ENCODE measurements at places on chromosomes 2 and 18.
A peak's percentile ranks its signal among the peaks of the same experiment; 100 is the strongest.

- DNase-seq: no peak
These were observed 619 bp upstream of the FAM168B start for GRCh38 chr2:131093696-131094462.

DNA sequence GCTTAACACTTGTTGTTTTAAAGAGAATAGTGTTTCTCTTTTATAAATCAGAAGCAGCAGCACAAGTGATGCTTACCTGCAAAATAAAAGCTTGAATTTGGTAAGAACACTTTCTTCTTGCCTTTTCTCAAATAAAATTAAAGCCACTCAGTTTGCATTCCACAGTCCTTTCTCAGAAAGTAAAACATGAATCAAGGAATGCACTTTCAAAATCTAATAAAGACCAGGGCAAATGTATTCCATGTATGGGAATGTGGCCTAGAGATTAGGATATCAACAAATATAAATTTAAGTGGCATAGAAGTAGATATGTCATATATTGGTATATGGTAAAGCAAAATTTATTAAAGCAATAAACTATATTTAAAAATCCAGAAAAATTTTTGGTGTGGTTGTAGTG is 352.8 kb downstream of the THSD7B start:
- no peak for DNase-seq

DNA sequence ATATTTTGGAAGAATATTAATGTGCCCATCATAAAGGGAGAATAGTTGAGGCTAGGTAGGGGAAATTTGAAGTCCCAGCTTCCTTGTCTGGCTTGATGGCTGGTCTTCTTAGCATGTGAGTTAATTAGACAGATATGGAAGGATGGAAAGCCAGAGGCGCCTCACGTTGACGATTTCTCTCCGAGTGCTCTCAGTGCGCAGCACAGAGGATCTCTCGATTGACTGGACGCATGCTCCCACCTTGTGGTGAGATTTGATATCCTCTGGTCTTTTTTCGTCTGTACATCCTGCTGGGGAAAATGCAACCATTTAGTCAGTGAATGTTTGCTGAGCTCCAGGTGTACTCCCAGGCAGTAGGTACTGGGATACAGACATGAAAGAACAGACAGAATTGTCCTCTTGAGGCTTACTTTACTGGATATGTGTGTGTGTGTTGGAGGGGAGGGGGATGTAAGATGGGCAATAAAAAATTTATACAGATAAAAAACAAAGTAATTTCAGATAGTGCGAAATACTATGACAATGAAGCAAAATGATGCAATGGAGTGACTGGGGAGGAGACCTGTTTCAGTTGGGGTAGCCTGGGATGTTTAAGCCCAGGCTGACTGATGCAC is 66.9 kb upstream of the ZNG1B start:
- DNase-seq: peak; percentile 76

GRCh38 chr18:35641916-35642315 is 60.4 kb downstream of the GALNT1 start:
- DNase-seq: no peak

GRCh38 chr2:54271189-54271588 is 15.2 kb upstream of the TSPYL6 start:
- DNase-seq: no peak

DNA sequence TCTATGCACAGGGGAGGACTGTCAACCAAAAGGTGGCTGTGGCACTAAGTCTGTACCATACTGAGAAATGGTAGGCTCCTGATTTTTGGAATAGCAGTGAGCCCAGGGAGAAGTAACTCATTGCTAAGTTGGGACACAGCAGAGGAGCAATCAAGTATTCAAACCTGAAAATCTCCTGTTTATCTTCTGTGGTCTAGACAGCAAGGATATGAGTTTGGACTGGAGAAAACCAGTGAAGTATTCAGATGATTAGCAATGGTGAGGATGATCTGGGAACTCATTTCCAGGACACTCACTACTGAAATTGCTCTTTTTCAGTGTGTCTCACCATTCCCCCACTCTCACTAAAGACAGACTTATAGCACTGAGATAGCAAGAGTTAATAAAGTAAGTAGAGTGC is 112.0 kb downstream of the GULP1 start:
- DNase-seq: no peak

DNA sequence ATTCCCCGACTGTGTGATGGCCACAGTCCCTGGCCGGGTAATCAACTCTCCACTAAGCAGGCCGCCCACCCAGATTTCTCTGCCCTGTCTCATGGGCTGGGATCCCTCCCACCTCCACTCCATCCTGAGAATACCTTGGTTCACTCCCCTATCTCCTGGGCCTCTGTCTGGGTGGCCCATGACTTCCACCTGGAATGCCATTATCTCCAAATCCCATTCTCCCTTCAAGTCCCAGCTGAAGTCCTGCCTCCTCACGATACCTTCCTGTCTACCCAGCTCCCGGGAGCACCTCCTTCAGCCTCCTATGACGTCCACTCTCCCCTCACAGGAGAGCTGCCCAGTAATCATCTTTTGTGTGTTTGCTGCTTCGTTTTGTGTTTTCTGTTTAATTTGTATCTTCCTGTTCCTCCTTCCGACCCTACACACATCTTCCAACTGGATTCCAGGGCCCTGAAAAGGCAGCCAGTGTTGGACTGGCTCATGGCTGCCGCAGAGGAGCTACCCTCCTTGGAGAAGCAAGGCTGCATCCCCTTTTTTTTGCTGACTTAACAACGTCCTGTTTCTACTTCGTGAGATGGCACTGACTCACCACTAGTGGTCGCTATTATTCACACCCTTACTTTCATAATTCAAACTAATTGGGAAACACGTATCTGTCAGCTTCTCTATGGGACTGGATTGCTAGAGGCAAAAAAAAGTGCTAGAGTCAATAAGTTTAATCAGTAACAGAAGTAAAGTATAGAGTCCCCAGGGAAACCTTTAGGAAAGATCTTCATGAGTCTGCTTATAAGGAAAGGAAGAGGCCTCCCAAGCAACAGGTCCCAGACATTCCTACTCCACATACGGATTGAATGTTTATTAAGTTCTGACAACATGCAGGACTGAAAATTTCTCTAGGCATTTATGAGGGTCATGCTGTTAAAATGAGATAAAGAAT is 171.9 kb upstream of the GATA6 start:
- DNase-seq: peak; percentile 54

DNA sequence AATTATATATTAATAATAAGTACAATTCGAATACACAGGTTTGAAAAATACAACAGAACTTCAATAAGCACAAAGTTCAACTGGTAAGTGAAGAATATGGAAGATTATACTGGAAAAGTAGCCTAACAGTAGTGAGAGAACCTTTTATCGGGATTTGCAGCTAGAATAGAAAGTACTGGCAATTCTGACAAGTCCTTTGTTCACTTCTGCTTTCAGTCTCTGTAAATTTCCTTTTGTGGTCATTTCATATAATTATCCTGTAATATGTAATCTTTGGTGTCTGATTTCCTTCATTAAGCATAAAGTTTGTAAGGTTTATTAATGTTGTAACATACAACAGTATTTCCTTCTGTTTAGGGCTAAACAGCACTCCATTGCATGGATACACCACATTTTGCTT is 67.2 kb downstream of the CUL3 start:
- no peak for DNase-seq

GRCh38 chr2:146720170-146720569 is 1124.7 kb upstream of the ACVR2A start:
- no peak for DNase-seq

- no peak for DNase-seq
These were observed 115.5 kb downstream of the KCTD1 start for GRCh38 chr18:26432651-26433424.

- DNase-seq: no peak
These were observed 422.5 kb downstream of the METTL4 start for GRCh38 chr18:2148823-2149222.

- no peak for DNase-seq
These were observed 16.1 kb downstream of the C1D start for GRCh38 chr2:68046642-68047240.

DNA sequence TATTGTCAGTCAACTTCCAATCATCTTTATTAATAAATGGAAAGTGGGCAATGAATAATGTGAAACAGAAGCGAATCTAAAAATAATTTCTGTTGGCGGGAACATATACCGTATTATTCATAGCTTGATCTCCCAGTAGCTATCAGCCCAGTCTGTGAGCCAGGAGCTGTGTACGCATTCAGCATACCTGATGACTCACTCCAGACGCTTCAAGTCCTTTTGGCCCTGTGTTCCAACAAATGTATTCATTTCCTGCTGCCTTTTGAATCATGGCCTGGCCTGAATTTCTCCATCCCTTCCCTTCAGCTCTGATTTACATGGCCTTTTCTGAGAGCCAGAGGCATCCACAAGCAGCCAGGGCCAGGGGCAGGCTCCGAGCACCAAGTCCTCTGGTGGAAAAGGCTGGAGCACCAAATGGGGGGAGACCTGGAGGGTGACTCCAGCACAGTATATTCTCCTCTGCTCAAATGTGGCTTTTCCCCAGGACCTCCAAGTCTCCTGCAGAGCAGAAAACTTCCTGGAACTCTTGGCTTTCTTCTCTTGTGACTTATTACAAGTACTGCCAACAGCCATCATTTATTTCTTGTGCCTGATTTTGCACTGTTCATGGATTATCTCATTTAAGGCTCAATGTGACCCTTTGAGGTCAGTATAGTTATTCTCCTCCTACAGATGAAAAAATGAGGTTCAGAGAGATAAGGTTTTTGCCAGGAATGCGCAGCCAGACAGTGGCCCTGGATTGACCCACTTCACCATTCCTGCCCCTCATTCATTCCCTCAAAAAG is 108.7 kb downstream of the EN1 start:
- DNase-seq: peak; percentile 89

DNA sequence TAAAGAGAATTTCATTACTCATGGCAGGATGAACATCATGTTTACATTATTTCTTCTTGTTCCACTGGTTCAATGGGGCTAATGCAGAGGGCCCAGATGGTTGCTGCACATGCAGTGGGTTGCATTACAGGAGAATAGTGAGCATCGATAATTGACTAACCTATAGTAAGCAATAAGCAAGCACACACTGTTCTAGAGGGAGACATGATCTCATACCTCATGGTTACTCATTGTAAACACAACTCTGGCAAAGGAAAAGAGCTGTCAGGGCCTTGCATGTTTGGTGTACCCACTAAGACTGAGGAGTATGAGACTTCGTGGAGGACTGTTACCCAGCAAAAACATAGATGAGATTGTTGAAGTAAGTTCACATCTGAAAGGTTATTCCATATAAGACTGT is 885.6 kb upstream of the VRK2 start:
- DNase-seq: no peak

DNA sequence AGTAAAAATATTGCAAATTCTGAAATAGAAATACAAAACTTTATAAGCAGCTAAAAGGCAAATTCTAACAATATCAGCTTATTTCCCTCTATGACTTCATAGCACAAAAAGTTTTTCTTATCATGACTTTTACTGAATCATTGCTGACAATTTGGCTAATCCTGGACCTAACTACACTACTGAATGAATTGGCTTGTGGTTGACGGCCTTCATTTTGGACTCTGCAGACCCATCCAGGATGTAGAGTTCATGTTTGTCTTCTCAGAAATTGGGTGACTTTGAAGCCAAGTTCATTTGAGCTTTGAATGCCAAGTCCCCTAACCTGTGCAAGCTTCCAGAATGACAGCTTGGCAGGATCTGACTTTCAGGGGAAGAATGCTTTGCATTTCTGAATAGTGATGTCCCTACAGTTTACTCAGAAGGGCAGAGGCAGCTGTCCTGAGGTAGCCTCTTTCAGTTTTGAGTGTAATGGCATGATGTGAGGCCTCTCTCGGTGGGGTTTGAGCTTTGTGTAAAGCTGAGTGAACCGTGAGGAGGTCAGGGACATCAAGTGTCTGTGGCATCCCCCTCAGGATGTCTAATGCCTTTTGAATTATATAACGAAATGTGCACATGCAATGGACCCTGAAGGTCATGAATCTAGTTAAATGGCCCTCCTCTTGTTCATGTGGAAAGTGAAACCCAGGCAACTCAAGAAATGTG is 48.0 kb downstream of the EFEMP1 start:
- no peak for DNase-seq

DNA sequence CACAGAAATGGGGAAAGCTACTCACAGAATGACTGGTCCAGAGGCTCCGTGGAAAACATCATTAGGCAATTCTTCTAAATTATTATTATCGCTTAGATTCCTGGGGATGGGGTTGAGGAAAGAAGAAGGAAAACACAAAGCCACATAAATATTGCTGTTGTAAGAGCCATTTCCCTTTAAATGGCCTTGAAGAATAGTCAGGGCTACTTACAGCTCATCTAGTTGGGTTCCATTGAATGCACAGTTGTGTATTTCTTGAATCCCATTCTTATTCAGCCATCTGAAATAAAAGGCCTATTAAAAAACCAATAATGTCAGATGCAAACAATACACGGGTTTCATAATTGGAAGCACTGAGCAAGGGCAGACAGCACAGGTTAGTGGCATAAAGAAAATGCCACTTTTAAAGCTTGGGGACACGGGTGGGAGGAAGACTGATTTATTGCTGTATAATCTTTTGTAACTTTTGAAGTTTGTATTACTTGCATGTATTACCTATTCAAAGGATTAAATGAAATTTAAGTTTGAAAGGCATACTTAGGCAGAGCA is 171.4 kb downstream of the FSHR start:
- no peak for DNase-seq

DNA sequence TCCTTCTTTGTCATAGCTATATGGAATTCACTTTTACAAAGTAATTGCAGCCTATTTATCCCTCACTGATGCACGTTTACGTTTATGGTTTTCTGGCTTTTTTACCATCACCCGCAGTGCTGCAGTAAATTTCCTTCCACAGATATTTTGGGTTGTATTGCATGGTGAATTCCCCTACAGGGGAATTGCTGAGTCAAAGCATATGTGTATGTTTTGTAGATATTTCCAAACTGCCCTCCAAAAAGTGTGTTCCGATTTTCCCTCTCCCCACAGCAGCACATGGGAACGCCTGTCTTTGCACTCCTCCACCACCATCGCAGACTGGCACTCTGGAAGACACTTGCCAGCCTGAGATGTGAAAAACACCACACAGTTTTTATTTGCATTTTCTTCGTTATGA is 80.6 kb upstream of the UXS1 start:
- DNase-seq: no peak

DNA sequence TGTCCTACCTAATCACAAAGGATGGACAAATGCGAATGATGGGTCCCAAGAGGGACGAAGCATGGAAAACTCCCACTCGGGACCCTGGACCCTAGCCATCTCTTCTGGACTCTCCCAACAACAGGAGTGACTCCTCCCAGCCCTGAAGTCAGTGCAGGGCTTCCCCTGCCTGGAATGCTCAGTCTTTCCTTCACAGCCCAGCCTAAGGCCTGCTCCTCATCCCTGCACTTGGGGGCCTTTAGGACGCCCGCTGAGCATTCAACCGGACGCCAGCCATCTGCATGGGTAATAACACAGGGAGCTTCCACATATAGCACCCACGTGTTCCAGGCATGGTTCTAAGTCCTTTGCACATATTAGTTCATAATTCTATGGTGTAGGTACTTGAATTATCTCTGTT is 237.5 kb downstream of the KLHL29 start:
- no peak for DNase-seq

DNA sequence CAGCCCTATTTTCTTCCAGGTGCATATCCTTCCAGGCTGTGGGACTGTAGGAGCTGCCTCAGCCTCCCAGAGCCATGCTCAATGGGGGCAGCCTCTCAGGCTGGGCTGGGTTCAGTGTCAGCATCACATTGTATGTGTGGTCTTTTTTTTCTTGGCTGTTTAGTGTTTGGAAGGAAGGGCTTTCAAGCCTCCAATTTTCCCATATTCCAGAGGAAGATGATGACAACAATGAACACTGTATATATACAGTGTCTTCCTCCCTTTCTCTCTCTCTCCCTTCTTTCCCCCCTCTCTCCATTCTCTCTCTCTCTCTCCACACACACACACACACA is 326.4 kb downstream of the DYSF start:
- no peak for DNase-seq
